Inflammatory macrophage treated with lipopolysaccharide for 1 hour (primary cell): ENCODE measurements at places on chromosomes 13 and 19.

GRCh38 chr19:47146920-47147319 lies 16.3 kb downstream of the SAE1 start:
- DNase-seq, result no peak

GRCh38 chr13:73058432-73058735 lies 421 bp upstream of the KLF5 start:
- no peak for DNase-seq

DNA sequence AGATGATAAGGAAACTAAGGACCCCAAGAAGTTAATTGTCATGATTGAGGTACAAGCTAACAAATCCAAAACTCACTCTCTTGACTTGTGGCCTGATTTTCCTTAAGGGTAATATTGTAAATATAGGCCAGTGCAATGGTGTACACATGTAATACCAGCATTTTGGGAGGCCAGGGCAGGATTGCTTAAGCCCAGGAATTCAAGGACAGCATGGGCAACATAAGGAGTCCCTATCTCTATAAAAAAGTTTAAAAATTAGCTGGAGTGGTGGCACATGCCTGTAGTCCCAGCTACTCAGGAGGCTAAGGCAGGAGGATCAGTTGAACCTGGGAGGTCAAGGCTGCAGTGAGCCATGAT lies 28.7 kb upstream of the GARRE1 start:
- no peak for DNase-seq

- no peak for DNase-seq
Observed at GRCh38 chr19:1627194-1627593, 21.9 kb upstream of the UQCR11 start.

DNA sequence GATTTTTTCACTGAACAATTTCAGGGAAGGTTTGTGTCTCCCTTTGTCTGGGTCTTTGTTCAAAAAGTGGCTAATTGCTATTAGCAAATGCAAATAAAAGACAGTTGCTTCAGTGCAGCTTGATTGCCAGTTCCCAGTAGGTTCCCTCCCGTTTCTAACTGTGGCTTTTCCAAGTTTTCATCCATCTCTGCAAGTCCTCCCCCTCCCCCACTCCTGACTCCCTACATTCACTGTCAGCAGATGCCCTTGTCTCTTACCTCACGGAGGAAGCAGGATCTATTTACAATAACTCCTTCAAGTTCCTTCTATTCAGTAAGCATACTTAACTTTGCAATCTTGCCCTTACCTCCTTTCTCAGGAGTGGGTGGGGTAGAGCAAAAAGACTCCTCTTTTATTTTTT lies 55.4 kb upstream of the SCEL start:
- peak; percentile 68 for DNase-seq

GRCh38 chr13:41588899-41589298 lies 131.5 kb downstream of the RGCC start:
- DNase-seq, result peak; percentile 58

GRCh38 chr13:104976986-104977385 lies 1558.5 kb downstream of the EFNB2 start:
- peak; percentile 15 for DNase-seq

- DNase-seq, result no peak
Observed at GRCh38 chr19:2150794-2151338, 500 bp downstream of the AP3D1 start.

- no peak for DNase-seq
Observed at GRCh38 chr13:110850840-110851239, 64.0 kb downstream of the ANKRD10 start.

GRCh38 chr13:110443622-110444225 lies 117.8 kb downstream of the RAB20 start:
- peak; percentile 16 for DNase-seq

DNA sequence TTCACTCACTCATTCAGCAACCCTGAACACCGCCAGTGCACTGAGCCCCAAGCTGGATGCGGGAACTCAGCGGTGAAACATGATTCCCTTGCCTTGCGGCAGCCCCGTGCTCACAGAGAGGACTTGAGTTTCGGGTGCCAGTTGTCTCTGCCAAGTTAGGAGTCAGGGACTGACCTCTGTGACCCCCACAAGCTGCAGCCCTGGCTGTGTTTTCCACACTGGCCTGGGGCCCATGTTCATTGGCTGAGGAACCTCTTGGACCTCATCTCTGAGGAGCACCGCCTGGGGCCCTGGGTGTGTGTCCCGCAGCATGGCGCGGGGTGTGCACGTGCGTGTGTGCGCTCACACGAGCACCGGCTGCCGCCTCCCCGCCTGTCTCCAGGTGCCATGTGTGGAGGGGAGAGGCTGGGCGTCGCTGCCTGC lies 31.0 kb downstream of the CAPN12 start:
- DNase-seq, result no peak

DNA sequence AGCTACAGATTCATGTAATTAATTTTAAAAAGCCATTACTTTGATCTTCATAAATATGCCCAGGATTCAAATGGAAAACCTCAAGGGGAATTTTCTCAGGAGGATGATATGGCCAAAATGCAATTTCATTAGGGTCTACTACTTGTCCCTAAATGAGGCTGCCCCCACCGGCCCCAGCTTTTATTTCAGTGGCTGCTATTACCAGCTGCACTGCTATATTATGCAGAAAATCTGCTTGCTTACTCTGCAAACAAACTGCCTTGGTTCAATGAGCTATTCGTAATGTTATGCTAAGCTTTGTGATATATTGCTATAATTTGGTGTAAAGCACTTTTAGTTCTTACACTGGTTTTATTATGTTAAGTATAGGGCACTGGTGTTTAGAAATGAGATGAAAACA lies 137.3 kb upstream of the TMTC4 start:
- DNase-seq, result no peak

DNA sequence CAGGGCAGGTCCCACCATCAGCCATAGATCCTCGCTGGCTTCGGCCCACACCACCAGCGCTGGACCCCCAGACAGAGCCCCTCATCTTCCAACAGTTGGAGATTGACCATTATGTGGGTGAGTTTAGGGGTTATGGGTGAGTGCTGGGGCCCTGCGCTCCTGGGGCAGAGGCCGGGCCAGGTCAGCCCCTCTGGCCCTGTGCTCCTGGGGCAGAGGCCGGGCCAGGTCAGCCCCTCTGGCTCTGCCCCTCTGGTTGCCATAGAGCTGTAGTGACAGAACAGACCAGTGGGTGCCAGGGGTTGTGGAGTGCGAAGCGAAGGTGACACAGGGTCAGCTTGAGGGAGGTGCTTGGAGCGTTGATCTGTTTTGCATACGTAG lies 15.2 kb downstream of the POLD1 start:
- DNase-seq, result no peak

GRCh38 chr13:30638301-30638700 lies 20.6 kb downstream of the USPL1 start:
- DNase-seq, result no peak
